ENCODE measurements at places on chromosomes 3 and 15. TPM values are rescaled to one million over a fixed set of nuclear protein-coding genes. Genes with fewer than 3 reads are reported as not detected.

The KLHL6 gene
- not detected for total RNA-seq

The ZPLD1 gene
- total RNA-seq: not detected

The LSAMP gene
- total RNA-seq: 0.14 TPM

The CILP gene
- total RNA-seq: 0.41 TPM

The FBXL2 gene
- 7.4 TPM for total RNA-seq

The ANKUB1 gene
- total RNA-seq: not detected

The AZI2 gene
- 42.2 TPM for total RNA-seq

The GHSR gene
- total RNA-seq: not detected

The SCN11A gene
- total RNA-seq: not detected

The BTBD1 gene
- total RNA-seq: 57.3 TPM

The SLC28A2 gene
- total RNA-seq: not detected

The POLQ gene
- 5.6 TPM for total RNA-seq

The GCSAM gene
- not detected for total RNA-seq

The DIS3L gene
- 40.4 TPM for total RNA-seq

The PLA2G4E gene
- 0.03 TPM for total RNA-seq

The ADGRG7 gene
- not detected for total RNA-seq

The CLRN1 gene
- not detected for total RNA-seq

The TGM4 gene
- 0.12 TPM for total RNA-seq

The PATL2 gene
- total RNA-seq: 0.16 TPM

The CHL1 gene
- total RNA-seq: not detected

The SI gene
- total RNA-seq: not detected

The GNB4 gene
- 17.7 TPM for total RNA-seq

The VGLL3 gene
- total RNA-seq: 12.1 TPM

The BTLA gene
- not detected for total RNA-seq

The NMB gene
- 11.4 TPM for total RNA-seq

The PRSS50 gene
- not detected for total RNA-seq

The GOLGA6L9 gene
- 2.6 TPM for total RNA-seq

The RPS17 gene
- 4,128 TPM for total RNA-seq

The CATSPER2 gene
- 0.69 TPM for total RNA-seq

The ATP8B4 gene
- total RNA-seq: 0.99 TPM

The ZNF80 gene
- not detected for total RNA-seq

The ITIH1 gene
- total RNA-seq: not detected

The NR2F2 gene
- 20.2 TPM for total RNA-seq

The SAMMSON gene
- total RNA-seq: not detected

The GOLGA8J gene
- not detected for total RNA-seq

The SLC28A1 gene
- 0.03 TPM for total RNA-seq

The SPATA12 gene
- total RNA-seq: 0.30 TPM

The HRH1 gene
- total RNA-seq: 7.3 TPM

The DVL3 gene
- total RNA-seq: 22.2 TPM

The ROPN1 gene
- not detected for total RNA-seq

The CPNE9 gene
- total RNA-seq: 0.30 TPM

The A4GNT gene
- total RNA-seq: not detected

The CPLX3 gene
- total RNA-seq: 0.06 TPM

The ADCY5 gene
- 0.54 TPM for total RNA-seq

The PTH1R gene
- 1.1 TPM for total RNA-seq

All from A549 treated with Hydrocortisone at 1 μM for 4 hours (cell line).